ENCODE measurements at places on chromosomes 6 and 20.

GRCh38 chr6:155936551-155936950, 480.9 kb upstream of the NOX3 start:
- no peak for DNase-seq

GRCh38 chr6:131877999-131878789, 70.4 kb downstream of the ENPP1 start:
- no peak for DNase-seq

DNA sequence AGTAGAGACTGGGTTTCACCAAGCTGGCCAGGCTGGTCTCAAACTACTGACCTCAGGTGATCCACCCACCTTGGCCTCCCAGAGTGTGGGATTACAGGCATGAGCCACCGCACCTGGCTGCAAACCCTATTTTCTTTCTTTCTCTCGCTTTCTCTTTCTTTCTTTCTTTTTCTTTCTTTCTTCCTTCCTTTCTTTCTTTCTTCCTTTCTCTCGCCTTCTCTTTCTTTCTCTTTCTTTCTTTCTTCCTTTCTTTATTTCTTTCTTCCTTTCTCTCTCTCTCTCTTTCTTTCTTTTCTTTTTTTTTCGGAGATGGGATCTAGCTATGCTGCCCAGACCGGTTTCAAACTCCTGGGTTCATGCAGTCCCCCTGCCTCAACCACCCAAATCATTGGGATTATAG, 47.0 kb upstream of the TGM3 start:
- no peak for DNase-seq

GRCh38 chr20:10868299-10868698, 194.5 kb upstream of the JAG1 start:
- DNase-seq, result no peak

DNA sequence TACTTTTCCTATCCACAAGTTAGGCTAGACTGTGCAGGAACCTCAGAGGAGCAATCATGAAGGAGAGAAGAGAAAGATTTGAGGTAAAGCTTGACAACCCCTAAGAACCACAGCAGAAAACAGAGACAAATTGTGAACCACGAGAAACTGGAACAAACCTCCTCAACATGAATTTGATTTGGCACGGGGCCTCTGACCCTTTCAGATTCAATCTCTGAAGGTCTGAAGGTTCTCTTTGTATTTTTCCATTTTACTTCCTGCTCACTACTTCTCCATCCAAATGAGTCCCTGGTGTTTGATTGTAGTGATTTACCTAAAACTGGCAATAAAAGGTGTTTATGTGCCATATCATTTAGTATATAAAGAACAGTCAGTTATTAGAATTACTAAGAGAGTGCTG, 126.1 kb upstream of the STXBP5 start:
- DNase-seq, result no peak

- DNase-seq, result peak; percentile 39
Observed at GRCh38 chr6:53504512-53504911, 40.4 kb downstream of the GCLC start.

GRCh38 chr6:154898821-154899220, 96.3 kb upstream of the TIAM2 start:
- DNase-seq, result no peak

GRCh38 chr6:52216932-52217575, 27.2 kb downstream of the IL17F start:
- no peak for DNase-seq

DNA sequence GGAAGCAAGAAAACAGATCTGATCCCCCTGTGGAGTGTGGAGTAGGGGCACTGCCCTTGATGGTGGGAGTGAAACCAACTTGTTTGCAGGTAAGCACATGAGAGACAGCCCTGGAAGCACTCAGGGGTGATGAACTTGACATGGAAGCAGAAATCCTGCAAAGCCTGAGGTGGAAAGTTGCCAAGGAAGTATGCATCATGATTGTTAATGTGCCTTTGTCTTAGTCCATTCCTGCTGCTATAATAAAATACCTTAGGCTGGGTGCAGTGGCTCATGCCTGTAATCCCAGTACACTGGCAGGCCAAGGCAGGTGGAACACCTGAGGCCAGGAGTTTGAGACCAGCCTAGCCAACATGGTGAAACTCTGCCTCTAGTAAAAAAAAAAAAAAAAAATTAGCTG, 40.2 kb upstream of the IFNGR1 start:
- no peak for DNase-seq

GRCh38 chr6:44512868-44513741, 125.6 kb downstream of the CDC5L start:
- DNase-seq, result no peak

GRCh38 chr6:51273228-51273961, 454.7 kb downstream of the TFAP2B start:
- peak; percentile 49 for DNase-seq

GRCh38 chr6:162408826-162409535, 318.6 kb downstream of the PRKN start:
- DNase-seq, result no peak

- DNase-seq, result no peak
Observed at GRCh38 chr20:62311832-62312661, 9.2 kb downstream of the ADRM1 start.

DNA sequence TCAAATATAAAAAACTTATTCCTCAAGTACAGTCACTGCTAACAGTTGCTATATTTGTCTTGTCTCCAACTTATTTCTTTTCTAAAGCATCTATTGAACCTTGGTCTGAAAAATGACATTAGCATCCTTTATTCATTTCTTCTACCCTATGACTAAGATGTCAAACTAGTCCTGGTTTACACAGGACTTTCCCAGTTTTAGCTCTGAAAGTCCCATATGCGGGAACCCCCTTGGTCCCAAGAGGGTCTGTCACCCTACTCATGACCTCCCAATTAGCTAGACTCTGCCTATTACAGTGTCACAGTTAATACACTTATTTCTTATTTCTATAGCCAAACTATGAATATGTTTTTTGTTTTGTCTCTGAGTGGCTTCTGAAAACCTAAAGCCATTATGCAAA, 37.1 kb downstream of the PLEKHG1 start:
- no peak for DNase-seq

GRCh38 chr20:51665543-51666118, 102.6 kb downstream of the ATP9A start:
- no peak for DNase-seq

DNA sequence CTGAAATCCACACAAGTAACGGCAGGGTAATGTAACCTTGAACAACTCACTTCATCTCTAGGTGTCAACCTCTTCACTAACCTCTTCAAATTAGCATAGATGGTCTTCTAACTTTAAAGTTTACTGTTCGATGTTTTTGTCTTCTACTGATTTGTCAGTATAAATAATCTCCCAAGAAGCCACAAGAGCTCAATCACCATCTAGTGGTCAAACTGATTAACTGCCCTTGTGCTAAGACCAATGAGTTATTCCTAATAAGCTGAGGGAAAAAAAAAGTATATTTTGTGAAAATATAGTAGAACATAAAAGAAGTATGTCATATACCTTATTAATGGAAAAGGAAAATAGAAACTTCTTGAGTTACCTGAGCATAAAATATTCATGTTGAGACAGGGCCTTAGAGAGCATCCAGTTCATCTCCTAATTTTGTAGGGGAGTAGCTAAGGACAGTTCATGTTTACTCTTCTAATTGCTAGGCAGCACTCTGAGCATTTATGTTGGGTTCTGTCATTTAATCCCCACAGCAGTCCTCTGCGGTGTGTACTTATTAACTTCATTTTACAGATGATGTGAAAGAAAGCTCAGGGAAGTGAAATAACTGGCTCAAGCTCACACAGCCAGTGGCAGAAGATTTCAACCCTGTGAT, 317.1 kb downstream of the ESR1 start:
- peak; percentile 10 for DNase-seq

GRCh38 chr20:5871459-5872410, 78.6 kb downstream of the TRMT6 start:
- DNase-seq, result no peak

All from CD14-positive monocyte (primary cell).